ENCODE measurements at places on chromosomes 3 and 15.
A peak's percentile ranks its signal among the peaks of the same experiment; 100 is the strongest.

GRCh38 chr3:172550347-172550943 is 27.2 kb upstream of the TNFSF10 start:
- peak; percentile 48 for DNase-seq

GRCh38 chr3:190051641-190052040 is 69.1 kb downstream of the P3H2 start:
- no peak for DNase-seq

DNA sequence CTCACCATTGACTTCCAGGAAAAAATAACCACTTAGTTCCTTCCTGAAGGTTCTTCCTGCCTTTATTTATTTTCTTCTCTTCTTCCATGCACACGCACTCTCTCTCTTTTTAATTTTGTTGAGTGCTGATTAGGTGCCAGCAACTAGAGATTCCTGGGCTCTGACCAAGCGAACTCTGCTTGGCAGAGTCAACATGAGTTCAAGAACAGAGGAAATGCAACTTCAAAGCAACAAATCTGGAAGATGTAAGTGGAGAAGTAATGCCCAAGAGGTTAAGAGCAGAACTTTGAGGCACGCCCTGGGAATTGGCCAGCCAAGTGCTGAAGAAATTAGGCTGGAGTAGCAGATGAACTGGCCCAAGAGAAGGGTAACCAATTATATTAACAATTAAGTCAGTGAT is 8.5 kb downstream of the ERC2 start:
- no peak for DNase-seq

GRCh38 chr3:141253326-141253725 is 21.7 kb downstream of the PXYLP1 start:
- no peak for DNase-seq

DNA sequence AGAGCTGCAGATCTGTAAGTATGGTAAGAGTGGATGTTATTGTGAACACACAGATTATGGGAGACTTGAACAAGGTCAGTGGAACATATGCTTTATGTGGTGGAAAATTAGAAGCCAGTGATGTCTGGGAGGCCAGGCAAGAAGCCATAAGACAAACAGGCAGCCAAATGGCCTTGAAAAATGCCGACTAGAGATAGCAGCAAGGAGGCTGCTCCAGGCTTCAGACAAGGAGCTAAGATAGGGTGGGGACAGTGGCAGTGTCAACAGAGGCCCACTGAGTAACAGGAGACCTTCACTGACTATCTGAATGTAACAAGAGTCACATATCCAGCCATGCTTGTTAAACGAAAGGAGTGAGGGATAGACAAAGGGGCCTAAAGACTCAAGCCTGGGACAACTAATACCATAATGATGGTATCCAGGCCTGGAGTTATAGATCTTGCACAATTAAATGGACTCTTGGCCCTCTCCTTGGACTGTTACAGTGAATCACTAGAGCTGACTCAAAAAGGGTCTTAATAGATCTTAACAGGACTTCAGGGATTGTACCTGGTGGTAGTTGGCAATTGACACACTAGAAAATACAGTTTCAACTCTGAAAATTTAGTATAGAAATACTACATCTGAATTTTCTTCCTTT is 50.6 kb downstream of the CFAP20DC start:
- no peak for DNase-seq
